NCI-H774 (cell line): ENCODE measurements at places on chromosomes 12 and 14.

DNA sequence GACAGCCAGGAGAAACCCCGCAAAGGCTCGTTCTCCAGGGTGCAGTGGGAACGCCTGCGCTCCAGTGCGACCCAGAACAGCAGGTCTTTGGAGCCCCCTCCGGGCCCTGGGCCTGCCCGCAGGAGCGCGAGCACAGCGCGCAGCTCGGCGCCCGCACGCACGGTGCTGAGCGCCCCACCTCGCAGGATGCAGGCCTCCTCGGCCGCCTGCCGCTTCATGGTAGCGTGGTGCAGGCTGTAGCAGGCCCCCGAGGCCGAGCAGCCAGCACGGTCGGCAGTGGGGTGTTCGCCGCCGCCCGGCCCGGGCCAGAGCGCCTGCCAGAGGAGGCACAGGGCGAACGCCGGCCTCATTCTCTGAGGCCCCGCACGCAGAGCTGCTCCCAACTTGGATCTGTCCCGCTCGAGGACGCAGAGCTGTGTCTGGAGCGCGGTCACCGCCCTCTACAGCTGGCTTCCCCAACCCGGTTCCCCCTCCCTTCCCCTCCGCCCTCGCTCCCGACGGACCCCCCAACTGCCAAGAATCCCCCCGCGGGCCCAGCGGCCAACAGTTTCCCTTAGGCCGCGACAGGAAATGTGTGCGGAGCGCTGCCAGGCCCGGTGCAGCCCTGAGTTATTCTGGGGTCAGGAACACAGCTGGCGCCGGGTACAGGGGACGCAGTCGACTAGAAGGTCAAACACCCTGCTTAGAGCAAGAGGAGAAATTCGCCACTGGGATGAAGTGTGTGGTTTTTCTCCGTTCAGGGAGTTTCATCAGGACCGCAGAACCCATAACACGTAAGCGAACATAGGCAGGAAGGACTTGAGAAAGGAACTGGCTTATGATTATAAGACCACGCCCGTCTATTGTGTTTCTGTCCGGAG, at the start of gene CLEC14A:
TSS of gene CLEC14A (minus strand) at position 421 of the 860 bp plus-strand sequence. CDS start at position 350, 71 bp downstream.
- DNase-seq: no peak

DNA sequence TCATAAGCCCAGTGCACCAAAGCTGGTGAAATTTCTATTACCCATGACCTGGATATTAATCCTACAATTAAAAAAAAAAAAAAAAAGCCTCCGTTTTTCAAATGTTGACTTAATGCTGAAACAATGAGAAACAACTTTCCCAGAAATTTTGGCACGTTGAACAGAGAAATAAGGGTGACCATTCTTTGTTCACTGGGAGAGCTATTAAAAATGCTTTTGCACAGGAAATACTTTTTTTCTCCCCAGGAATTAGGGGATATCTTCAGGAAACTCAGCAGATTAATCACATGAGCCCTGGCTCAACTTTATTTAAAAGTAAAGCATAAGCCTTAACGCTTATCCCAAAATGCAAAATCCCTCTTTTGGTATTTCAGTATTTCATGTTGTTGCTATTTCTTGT, 54.8 kb upstream of the FLRT2 start:
- DNase-seq: no peak

DNA sequence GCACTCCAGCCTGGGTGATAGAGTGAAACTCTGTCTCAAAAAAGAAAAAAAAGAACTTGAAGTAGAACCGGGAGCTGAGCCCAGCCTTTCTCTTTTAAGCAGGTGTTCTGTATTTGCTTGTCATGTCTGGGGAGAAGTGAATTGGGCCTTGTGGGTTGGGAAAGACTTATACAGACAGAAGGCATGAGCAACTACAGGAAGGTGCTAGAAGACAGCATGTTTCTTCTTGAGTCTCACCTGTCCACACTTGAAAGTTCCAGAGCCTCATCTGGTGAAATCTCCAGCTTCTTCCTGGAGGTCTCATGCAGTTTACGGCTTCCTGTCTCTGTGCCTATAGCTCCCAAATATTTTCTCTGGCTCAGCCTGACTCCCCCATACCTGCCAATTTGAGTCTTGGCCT, 2.5 kb downstream of the PGAM5 start:
- no peak for DNase-seq

DNA sequence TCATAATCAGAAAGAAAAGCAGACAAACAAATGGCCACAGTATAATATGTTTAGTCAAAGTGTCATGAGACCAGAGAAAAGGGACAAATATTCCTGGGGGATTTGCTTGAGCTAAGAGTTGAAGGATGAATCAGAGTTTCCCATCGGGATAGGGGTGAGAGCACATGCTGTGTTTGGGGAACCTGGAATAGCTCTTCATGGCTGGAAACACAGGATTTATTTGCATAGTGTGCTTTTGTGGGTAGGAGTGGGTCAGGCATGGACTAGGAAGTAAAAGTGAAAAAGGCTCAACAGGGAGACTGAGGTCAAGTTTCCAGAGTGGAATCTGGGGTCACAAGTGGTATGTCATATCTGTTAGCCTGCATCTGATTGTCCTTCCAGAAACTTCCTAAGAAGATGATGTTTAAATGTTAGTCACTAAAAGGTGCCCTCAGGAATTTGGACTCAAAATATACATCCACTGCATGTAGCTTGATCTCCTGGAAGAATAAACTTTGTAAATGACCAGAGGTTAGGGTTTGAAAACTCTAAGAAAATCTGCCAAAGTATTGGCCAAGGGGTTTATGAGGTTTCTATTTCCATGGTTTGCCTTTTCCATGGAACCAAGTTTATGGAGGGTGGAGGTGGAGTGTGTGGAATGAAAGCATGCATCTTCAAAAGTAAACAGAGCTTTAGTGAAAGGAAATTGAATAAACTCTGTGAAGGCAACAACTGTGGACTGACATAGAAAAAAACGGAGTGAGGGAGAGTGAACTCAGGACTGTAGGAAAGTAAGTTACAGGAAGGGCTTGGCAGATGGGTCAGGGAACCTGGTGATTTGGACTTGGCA, 344.6 kb downstream of the C12orf75 start:
- no peak for DNase-seq

GRCh38 chr14:63766611-63767010, 38.7 kb upstream of the SGPP1 start:
- no peak for DNase-seq

- DNase-seq: no peak
Observed at GRCh38 chr12:111316671-111317070, 52.2 kb downstream of the PHETA1 start.

DNA sequence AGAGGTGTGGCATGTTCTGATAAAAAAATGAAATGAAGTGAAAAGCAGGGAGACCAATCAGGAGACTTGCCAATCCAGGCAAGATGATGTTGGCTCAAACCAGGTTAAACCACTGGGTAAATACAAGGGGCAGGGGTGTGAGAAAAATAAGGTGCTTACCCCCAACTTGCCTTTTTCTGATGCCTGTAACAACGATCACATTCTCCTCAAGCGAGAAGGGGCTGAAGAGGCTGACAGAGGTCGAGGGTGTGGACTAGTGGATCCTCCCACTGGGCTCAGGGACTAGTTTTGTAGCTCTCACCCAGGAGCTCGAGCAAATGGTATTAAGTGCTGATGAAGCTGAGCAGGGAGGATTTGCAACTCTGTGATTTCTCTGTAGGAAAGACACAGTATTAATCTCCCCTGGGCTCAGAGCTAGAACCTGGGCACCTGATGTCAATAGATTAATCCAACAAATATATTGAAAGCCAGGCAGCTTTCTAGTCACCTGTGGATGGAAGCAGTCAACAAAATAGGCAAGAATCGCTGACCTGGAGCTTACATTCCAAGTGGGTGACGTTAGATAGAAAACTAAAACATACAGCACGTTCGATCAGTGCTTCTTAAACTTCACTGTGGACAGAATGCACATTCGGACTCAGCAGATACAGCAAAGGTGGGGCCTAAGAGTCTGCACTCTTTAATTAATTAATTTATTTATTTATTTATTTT, 15.2 kb upstream of the EAPP start:
- no peak for DNase-seq

- DNase-seq: no peak
Observed at GRCh38 chr12:31859232-31859977, 99.8 kb upstream of the RESF1 start.

DNA sequence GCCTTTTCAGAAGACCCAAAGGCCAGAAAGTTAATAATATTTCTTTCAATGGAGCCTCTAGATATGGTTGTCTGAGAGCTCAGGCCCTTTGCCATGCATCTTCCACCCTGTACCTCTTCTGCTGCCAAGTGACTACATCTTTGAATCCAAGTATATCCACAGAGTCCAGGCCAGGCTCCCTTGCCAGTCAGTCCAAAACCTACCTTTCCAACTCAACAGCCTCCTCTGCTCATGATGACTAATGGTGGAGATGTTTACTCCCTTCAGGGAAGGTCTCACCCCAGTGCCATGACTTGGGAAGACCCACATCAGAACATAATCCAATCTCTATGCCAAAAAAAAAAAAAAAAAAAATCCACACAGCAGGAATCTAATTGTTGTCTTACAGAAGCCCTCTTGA, 20.4 kb downstream of the TTC9 start:
- no peak for DNase-seq

DNA sequence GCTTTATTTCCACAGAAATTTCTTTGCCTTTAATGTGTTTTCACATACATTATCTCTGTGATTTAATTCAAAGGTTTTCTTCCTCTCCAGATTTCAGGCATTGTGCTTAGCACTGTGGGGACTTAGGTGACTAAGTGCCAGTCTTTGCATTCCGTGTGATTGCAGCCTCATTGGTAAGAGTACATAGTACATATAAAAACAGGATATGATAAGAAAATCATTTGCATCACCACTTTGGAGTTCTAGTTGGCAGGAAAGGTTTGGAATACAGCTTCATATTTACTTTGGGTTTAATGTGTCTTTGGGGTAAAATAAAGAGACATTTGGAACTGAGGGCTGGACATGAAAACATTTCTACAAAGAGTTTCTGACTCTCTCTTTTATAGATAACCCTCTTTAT, 37.8 kb upstream of the C12orf75 start:
- DNase-seq: no peak

DNA sequence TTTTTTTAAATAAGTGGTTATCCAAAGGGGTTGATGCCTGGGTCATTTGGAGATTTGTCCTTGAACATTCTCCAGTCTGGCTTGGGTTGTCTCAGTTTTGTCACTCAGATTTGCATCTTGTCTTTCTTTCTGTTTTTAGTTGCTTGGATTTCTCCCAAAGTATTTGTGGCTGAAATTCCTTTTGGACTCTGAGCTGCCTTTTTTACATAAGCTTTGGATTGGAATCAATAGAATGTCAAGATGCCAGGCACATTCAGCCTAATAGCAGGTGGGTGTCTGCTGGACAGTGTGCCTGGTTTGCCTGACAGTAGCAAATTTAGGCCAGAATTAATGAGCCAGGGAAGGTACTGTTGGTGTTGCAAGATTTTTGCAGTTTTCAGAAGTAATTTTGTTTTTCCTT, 50.0 kb downstream of the FLRT2 start:
- no peak for DNase-seq

GRCh38 chr14:34699873-34700621, 14.3 kb downstream of the CFL2 start:
- peak; percentile 47 for DNase-seq

GRCh38 chr12:42962384-42962783, 372.8 kb upstream of the PRICKLE1 start:
- no peak for DNase-seq

DNA sequence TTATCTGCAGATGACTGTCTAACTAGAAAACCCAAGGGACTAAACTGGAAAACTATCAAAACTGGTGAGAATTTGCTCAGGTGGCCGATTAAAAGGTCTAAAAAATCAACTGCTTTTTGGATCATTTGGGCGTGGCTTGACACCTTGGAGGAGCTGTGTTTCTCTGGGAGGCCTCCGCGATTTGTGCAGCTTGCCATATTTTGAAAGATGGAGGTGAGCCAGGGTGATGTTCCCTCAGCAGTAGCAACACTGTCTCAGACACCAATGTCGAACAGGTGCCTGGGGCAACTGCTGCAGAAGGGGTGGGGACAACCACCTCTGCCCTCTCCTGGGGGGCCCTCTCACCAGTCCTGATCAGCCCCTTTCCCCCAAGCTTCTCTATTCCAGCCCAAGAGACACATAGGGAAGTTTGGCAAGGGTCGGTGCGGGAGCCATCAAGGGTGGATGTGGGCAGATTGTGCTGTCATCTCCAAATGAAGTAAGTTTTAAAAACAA, 3.8 kb downstream of the CCDC177 start:
- no peak for DNase-seq

- DNase-seq: no peak
Observed at GRCh38 chr14:61573748-61574513, 121.4 kb upstream of the HIF1A start.

DNA sequence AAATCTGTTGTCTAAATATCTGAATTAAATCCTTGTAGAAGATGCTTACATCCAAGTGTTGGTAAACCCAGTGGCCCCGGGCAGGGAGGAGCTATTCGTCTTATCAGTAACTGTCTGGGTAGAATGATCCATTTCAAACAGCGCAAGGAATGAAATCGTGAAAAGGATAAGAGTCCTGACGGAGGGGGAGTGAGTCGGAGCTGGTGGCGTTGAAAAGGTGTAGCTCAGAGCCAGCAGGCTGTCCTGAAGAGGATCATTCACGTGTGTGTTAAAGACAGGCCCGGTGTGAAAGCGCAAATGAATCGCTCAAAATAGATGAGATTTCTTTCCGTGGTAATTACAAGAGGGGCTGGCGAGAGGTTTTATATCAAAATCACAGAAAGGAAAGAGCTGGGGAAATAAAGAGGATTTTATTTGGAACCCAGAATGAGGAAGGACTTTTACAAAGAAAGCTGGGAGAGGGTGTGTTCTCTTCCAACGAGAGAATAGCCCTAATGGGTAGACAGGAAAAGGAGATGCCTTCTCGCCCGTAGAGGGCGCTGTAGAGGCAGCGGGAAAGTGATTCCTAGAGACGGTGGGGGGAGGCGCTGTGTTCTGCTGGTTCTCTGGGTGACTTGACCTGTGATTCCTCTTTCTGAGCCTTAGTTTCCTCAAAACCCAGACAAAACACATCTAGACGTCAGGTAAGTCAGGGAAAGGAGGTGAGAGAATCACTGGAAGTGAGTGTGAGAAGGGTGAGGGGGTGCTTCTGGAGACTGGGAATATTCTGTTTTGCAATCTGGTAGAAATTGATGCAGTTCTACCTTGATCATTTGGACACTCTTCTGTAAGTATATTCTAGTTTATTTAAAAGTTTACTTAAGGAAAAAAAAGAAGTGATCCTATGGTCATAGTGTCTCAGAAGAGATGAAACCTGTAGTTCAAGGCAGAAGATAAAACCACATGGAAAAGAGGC, 39.3 kb downstream of the SRRM4 start:
- DNase-seq: no peak

DNA sequence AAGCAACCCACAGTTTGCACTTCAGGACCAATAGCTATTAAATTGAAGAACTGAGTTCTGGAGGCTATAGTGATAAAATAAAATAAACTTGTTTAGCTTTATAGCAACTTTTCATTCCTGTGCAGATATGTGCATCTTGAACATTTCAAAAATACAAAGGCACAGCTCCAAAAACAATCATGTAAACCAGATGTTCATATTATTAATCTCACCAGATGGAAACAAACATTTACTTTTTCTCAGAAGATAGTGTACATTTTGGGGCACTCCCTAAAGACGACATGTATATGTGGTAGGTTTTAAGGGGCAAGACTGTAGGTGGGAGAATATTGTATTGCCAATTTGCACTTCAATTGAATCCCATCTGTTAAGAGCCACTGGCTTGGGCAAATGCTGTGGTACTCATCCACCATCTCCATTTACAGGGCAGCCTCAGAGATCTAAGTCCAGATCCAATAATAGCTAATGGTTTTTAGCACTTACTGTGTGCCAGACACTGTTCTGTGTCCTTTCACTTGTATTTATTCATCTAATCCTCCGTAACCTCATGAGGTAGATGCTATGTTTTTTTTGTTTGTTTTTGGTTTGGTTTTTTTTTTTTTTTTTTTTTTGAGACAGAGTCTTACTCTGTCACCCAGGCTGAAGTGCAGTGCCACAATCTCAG, 49.1 kb downstream of the PTGER2 start:
- DNase-seq: no peak
